Activated CD4-positive, alpha-beta T cell treated with anti-CD3 and anti-CD28 coated beads, Interleukin-2, amount 10 ng/mL, durations not matched to agents 7 days and 5 days (primary cell): ENCODE measurements at places on chromosomes 5 and 9. TPM values are rescaled to one million over a fixed set of nuclear protein-coding genes. Genes with fewer than 3 reads are reported as not detected.

DNA sequence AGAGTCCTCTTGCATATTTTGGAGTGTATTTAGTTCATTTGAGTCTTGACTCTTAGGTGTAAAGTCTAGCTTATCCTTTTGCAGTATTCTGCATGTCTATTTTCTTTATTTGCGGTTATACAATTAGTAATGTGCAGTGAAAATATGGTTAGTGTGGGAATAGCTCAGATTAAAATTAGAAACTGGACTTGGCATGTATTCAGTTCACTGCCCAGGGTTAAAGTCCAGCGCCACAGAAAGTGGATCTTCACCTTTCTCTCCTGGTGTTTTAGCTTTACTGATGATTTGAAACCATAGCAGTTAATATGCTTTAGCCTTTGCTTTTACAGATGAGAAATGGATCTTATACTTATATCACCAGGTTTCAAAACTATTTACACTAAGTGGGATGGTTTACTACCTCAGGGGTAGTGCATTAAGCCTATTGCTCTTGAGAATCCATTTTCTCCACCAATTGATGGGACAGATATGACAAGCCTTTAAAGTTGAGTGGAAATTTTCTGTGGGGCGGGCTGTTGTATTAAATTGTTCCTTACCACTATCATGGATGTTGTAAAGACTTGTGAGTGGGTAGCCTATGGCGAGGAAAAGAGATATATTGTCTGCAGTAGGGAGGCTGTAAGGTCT, 48.9 kb downstream of the PBX3 start:
- no peak overlapping the region for H3K27ac ChIP-seq
- DNase-seq: no peak
- H3K4me1 ChIP-seq: no peaks in the 10 kb centered on the region
- H3K36me3 ChIP-seq: no peaks in the 10 kb centered on the region
- no peak overlapping the region for H3K4me3 ChIP-seq
- no peaks in the 10 kb centered on the region for H3K27me3 ChIP-seq

- peak; percentile 56 for DNase-seq
- peaks cover 15% of the 10 kb centered on the region for H3K36me3 ChIP-seq
- no peak overlapping the region for H3K4me3 ChIP-seq
- H3K4me1 ChIP-seq: peaks cover 33% of the 10 kb centered on the region
- H3K27ac ChIP-seq: no peak overlapping the region
- H3K27me3 ChIP-seq: no peaks in the 10 kb centered on the region
These were observed 833 bp downstream of the ANKHD1 start for GRCh38 chr5:140402258-140403074.

DNA sequence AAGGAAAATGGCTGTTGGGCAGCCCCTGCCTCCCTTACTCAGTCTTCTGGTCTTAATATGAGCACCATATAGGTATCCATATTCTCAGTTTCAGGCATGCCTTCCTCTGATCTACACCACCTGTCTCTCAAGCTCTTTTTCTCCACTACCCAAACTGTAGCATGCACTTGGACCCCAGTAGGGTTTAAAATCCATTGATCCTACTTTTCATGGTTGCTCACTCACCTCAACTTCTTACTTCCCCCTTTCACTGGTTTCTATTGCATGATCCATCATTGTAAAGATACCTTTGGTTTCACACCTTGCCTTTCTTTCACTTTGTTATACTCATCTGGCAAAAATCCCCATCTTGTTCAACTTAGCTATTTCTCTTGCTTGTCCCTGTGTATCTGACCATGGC, 159.4 kb downstream of the KDM4C start:
- H3K27ac ChIP-seq: no peak overlapping the region
- H3K4me3 ChIP-seq: no peak overlapping the region
- H3K4me1 ChIP-seq: peaks cover 25% of the 10 kb centered on the region
- H3K27me3 ChIP-seq: no peaks in the 10 kb centered on the region

DNA sequence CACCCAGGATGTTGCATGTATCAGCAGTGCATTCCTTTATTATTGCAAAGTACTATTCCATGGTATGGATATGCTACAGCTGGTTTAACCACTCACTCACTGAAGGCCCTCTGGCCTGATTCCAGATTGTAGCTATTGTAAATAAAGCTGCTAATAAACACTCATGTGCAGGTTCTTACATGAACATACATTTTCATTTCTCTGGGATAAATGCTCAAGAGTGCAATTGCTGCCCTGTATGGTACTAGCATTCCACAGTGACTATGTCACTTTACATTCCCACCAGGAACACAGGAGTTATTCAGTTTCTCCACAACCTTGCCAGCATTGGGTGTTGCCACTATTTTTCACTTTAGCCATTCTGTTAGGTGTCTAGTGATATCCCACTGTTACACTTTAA, 267.6 kb downstream of the SPOCK1 start:
- H3K27me3 ChIP-seq: no peaks in the 10 kb centered on the region
- no peaks in the 10 kb centered on the region for H3K36me3 ChIP-seq
- H3K4me1 ChIP-seq: no peaks in the 10 kb centered on the region
- no peak overlapping the region for H3K27ac ChIP-seq
- DNase-seq: no peak
- no peak overlapping the region for H3K4me3 ChIP-seq

KIF24 gene
- 12.5 TPM for total RNA-seq

SARDH gene
- total RNA-seq: 1.9 TPM
